BJ (cell line): ENCODE measurements at places on chromosomes 2 and 18. TPM values are rescaled to one million over a fixed set of nuclear protein-coding genes. Genes with fewer than 3 reads are reported as not detected.

FSHR gene
- not detected in 2 replicates for polyA plus RNA-seq

- no peak for DNase-seq
Measured at GRCh38 chr2:104378853-104379374, 475.0 kb upstream of the POU3F3 start.

DNA sequence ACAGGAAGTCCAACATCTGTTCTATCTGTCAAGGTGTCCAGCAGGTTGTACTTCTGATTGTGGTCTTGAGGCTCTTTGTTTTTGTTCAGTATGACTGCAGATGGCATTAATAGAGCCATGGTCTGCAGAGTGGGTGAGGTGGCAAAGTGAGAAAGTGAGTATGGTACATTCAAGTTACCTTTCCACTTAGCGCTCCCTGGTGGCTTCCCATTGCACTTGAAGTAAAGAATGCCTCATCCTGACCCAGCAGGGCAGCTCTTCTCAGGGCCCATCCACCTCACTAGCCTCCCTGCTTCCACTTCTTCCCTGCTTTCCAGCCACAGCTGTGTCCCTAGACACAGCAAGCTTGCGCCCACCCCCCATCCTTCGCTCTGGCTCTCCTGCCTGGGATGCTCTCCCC, 148.0 kb upstream of the ALPP start:
- DNase-seq, result no peak

FOXI3 gene
- not detected in 2 replicates for polyA plus RNA-seq

MGAT4A gene
- 0.06 TPM in 1 of 2 replicates, not detected in the other for polyA plus RNA-seq

TP53I3 gene
- 37.4 and 45.1 TPM in 2 replicates for polyA plus RNA-seq

- no peak for DNase-seq
Measured at GRCh38 chr2:36951574-36951973, 14.8 kb downstream of the STRN start.

DNA sequence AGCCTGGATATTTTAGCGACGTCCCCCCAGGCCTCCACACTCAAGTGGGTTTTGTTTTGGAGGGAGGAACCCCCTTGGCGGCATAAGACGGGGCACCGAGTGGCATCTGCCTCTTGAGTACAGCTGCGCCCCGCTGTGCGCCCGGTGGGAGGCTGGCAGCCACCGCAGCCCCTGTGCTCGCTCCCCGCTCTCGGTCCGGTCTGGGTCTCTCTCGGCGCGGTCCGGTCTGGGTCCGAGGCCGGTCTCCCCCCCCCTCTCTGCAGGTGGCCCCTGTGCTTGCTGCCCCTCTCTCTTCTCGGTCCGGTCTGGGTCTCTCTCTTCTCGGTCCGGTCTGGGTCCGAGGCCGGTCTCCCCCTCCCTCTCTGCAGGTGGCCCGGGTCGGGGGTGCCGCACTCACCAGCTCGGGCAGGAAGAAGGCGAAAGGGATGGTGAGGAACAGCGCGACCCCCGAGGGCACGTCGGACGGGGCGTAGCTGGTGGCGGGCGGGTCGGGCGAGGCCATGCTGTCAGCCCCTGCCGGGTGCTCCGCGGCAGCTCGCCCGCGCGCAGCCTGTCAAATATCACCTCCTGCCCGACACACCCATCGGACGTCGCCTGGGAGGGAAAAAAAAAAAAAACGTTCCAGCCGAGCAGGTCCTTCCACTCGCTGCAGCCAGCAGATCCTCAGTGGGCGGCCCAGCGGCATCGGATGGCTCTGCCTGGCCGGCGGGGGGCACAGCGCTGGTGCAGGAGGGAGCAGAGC, at the start of gene MALL:
Gene MALL, minus strand, starts transcription at position 532 of the 742 bp plus-strand sequence. Its CDS starts 30 bp downstream, at position 502.
- no peak for DNase-seq

DNA sequence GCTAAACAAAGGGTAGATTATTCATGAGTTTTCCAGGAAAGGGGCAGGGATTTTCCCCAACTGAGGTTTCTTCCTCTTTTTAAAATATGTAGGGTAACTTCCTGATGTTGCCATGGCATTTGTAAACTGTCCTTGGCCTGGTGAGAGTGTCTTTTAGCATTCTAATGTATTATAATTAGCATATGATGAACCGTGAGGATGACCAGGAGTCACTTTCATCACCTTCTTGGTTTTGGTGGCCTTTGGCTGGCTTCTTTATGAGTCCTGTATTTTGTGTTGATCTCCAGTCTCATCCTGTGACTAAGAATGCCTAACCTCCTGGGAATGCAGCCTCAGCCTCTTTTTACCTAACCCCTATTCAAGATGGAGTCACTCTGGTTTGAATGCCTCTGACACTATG, 391.0 kb upstream of the LINC00305 start:
- no peak for DNase-seq

DNA sequence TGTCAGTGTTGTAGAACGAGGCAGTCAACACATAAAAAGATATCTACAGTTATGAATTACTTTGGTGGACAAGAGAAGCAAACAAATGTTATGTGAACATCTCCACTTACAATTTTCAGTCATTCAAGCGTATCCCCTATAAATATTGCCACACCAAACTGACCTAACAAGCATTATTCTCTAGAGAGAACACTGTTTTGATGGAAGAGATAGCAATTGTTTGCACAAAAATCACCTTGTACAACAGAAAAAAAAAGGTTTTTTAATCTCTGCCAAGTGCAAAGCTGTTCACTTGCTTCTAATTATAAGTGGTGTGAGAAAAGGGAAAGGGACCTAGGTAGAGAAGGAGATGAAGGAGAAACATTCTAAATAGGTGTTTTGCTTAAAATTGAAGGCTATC, 33.8 kb downstream of the PID1 start:
- DNase-seq, result no peak

DNA sequence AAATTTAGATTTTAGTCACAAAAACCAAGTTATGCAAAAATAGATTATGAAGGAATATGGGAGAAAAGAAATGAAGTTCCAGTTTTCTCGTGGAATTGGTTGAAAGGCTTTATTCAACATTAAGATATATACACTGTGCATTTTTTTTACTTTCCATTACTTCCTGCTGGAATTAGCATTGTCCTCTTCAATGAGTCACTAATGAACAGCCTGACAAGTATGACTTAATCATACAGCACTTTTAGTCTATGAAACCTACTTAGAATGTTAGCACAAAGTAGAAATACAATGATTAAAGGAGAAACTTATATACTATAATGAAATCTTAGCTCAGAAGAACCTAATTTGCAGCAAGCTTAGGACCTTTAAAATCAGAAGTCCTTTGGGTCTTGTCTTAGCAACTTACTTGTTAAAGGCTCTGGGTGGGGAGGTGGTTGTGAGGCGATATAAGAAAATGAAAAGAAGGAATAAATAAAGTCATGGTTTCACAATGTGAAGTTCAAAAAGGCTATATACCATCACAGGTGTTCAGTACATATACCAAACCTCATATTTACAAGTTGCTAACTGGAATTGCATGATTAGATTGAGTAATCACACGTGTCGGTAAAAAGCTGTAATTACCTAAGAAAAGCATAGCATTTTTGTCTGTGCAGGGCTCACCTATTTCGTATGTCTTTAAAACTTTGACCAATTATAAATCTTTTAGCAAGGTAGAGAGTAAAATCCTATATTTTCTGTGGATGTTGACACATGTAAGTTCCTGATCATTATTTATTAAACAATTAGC, 236.8 kb downstream of the CAMKMT start:
- no peak for DNase-seq

DNA sequence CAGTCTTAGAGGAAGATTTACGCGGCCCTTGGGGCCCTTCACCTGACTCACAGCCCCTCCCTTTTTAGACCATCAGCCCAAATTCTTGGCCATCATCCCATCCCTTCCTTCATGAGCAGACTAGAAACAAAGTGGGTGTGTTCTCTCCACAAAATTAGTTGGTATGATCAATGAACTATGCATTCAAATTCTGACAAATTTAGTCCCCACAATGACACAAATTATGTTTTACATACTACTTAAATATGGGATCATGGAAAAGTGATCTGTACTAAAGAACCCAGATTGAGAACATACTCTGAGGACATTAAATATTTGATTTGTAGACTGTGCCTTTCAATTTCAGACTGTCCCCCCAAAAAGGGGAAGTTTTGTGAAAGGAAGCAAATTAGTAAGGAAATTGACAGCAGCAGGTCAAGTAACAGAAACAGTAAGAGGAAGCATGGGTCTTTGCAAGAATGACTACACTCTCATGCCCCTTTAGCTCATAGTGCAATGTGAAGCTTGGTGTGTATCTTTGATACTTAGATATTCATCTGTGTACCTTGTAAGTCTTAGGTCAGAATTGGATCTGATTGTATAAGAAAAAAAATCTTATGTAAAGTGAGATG, 2.2 kb upstream of the MAPRE2 start:
- no peak for DNase-seq

AGXT gene
- not detected in 2 replicates for polyA plus RNA-seq

- DNase-seq, result no peak
Measured at GRCh38 chr2:55269645-55269990, 587 bp upstream of the MTIF2 start.

- no peak for DNase-seq
Measured at GRCh38 chr2:112277596-112278220, 2.3 kb downstream of the ZC3H6 start.

SYT4 gene
- polyA plus RNA-seq, result not detected in 2 replicates

DNA sequence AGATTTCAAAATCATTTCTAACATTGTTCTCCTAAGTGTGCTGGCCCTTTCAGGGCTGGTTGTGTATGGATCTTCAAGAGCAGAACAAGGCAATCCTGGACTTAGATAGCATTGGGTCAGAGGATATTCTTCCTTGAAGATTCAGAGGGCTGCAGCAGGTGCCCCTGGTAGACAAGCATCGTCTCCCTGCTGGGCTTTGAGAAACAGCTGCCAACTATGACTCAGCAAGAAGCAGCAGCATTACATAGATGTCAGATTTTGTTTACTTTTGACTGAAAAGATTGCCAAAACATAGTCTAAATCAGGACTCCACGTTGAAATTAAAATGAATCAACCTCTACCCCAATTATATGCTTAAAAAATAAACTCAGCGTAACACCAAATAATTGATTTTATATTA, 618.8 kb downstream of the SOCS6 start:
- no peak for DNase-seq

DNA sequence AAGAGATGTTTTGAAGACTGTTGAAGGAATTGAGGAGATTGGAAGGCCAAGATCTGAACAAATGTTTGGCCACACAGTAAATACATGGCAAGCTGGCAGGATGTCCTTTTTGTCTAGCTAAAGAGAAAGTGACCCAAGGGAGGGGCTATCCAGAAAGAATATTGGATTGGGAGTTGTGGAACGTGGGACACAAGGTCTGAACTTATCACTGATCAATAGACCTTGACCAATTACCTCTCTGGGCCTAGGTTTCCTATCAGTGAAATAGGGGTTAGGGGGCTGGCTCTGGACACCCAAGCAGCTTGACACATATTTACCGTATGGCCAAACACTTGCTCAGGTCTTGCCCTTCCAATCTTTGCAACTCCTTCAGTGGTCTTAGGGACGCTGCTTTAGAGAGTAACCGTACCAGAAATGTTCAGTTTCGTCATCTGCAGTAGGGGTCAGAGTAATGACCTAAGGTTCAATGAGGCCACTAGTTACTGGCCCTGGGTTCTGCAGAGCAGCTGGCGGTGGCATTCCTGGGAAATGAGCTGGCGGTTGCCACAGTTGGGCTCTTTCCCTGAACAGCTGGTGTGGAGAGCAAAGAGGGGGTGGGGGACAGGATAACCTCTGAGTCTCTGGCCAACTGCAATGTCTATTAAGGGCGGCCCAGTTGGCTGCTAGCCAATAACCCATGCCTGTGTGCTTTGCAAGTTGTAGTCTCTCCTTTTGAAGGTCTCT, 70.1 kb upstream of the STPG4 start:
- no peak for DNase-seq

- no peak for DNase-seq
Measured at GRCh38 chr2:40048506-40048905, 269.4 kb upstream of the THUMPD2 start.

CCL20 gene
- polyA plus RNA-seq, result not detected in 2 replicates

DNA sequence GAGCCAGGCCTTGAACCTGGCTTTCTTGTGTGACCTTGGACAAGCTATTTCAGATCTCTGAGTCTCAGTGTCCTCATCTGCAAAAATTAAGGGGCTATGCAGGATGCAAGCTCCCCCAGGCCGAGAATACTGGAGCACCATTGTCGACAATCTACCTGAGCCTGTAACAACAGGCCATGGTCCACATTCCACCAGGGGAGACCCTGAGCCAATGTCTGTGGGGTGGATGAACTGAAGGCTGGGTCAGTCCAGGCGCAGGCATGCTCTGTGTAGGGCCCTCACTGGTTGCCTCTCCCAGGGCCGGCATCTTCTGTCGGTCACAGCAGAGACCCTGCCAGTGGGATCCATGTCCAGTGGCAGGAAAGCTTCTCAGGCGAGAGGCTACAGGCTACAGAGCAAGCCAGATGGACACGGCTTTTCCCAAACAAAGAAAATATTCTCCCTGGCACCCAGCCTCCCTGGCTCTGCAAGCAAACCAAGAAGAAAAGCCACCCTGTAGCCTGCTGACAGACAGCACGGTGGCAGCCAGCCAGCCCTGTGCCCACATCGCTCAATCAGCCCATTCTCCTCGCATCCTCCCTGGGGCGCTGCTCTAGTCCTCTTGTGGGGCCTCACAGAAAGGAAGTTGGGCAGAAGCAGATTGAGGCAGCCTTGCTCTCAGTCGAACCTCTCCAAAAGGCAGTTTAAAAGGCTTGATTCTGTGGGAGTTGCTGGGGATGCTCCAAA, 48.7 kb upstream of the FZD7 start:
- DNase-seq, result no peak

DNA sequence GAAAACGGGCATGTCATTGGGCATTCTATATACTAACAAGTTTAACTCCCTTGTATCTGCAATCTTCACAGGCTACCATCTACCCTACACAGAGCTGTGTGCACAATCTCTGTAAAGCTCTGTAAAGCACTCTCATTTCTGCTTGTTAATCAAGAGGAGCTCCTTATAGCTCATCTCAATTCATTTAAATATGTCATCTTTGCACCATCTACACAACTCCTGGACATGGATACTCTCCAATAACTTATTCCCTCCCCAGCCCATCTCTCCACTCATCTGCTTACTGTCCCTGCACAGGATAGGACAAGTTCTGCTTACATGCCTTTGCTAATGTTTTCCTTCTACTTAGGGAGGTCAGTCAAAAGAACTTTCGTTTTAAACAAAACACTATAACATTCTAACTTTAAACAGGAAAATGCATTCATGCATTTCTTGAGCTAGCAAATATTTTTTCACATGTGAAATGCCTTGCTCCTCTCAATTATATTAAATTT, 61.4 kb downstream of the DPP4 start:
- no peak for DNase-seq

DNA sequence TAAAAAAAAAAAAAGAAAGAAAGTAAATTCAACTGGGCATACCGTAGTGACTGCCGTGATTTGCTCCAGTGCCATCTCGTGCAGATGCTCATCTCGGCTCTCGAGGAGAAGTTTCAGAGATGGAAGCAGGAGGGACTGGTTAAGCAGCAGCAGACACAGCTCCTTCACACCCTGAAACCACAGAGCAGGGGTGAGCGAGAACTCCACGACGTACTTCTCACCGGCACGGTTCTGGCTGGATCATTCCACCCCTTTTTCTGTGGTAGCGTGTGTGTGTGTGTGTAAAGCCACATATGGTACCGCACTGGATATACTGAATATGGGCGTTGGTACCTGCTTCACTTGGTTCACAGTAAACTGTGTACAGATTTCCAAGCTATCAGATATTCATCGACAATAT, 382.2 kb downstream of the NBAS start:
- DNase-seq, result no peak
